ENCODE measurements at places on chromosomes 6 and 20. TPM values are rescaled to one million over a fixed set of nuclear protein-coding genes. Genes with fewer than 3 reads are reported as not detected.
A peak's percentile ranks its signal among the peaks of the same experiment; 100 is the strongest.

GRCh38 chr6:26576929-26577719, 19.6 kb upstream of the ABT1 start:
- no peaks in the 10 kb centered on the region for H3K36me3 ChIP-seq
- no peak overlapping the region for H3K27ac ChIP-seq
- no peak for DNase-seq

DNA sequence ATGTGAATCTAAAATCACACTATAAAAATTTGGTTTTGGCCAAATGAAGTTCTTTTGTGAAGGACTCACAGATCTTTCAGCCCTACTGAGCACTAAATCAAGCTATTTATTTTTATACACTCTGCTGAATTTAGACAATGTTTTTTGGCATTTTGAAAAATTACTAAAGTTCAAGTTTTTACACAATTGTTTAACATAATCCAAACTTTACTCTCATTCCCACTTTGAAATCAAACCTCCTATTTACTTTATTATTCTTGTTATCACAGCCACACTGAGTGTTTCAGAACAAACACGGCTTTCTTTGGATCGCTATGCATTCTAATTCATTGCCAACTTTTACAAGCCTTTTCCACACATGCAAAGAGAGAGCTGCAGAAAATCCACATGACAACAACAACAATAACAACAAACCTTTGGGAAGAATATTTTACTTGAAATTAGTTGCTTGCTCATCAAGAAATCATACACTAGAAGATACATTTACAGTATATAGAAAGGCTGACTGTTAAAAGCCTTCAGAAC, 49.1 kb upstream of the TMEM30A start:
- H3K27ac ChIP-seq, result no peak overlapping the region
- DNase-seq, result no peak
- H3K27me3 ChIP-seq, result no peaks in the 10 kb centered on the region
- H3K4me1 ChIP-seq, result no peaks in the 10 kb centered on the region
- no peaks in the 10 kb centered on the region for H3K36me3 ChIP-seq

- no peak overlapping the region for H3K4me3 ChIP-seq
- no peaks in the 10 kb centered on the region for H3K36me3 ChIP-seq
- no peak overlapping the region for H3K27ac ChIP-seq
- no peaks in the 10 kb centered on the region for H3K4me1 ChIP-seq
Observed at GRCh38 chr6:30041821-30042220, 19.2 kb upstream of the POLR1H start.

The GTSF1L gene
- total RNA-seq, result 0.14 TPM

GRCh38 chr20:13037727-13038126, 29.0 kb downstream of the SPTLC3 start:
- no peaks in the 10 kb centered on the region for H3K27me3 ChIP-seq
- H3K36me3 ChIP-seq, result no peaks in the 10 kb centered on the region
- H3K4me1 ChIP-seq, result no peaks in the 10 kb centered on the region
- no peak overlapping the region for H3K4me3 ChIP-seq
- no peak for DNase-seq

GRCh38 chr6:15484821-15485220, 178.0 kb downstream of the DTNBP1 start:
- H3K4me1 ChIP-seq, result peaks cover 8% of the 10 kb centered on the region
- no peak overlapping the region for H3K4me3 ChIP-seq
- no peaks in the 10 kb centered on the region for H3K27me3 ChIP-seq
- DNase-seq, result no peak
- peaks cover 31% of the 10 kb centered on the region for H3K36me3 ChIP-seq
- H3K27ac ChIP-seq, result no peak overlapping the region

- DNase-seq, result no peak
- no peak overlapping the region for H3K4me3 ChIP-seq
- no peaks in the 10 kb centered on the region for H3K4me1 ChIP-seq
- no peaks in the 10 kb centered on the region for H3K36me3 ChIP-seq
Observed at GRCh38 chr6:56036916-56037600, 161.7 kb upstream of the BMP5 start.

The RNF217 gene
- 3.4 TPM for total RNA-seq

DNA sequence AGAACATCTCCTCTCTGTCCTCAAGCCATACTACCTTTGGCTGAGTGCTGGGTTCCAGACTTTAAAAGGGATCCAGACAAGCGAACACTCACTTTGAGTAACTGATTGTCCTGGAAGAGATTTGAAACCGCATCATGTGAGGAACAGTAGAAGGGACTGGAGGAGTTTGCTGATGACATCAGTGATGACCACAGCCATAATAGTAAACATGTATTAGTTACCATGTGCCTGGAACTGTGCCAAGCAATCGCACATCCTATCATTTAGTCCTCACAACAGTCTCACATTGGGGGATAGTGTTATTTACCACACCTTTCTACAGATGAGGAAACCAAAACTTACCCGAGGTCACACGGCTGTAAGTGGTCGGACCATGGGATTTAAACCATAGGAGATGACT, 39.8 kb downstream of the ARMC2 start:
- DNase-seq, result no peak
- no peaks in the 10 kb centered on the region for H3K27me3 ChIP-seq
- H3K4me1 ChIP-seq, result no peaks in the 10 kb centered on the region
- H3K4me3 ChIP-seq, result no peak overlapping the region
- no peaks in the 10 kb centered on the region for H3K36me3 ChIP-seq

- peak overlapping the region; percentile 68 for H3K27ac ChIP-seq
- peak overlapping the region; percentile 99 for H3K4me3 ChIP-seq
- H3K27me3 ChIP-seq, result no peaks in the 10 kb centered on the region
- H3K4me1 ChIP-seq, result peaks cover 66% of the 10 kb centered on the region
Observed at GRCh38 chr6:41939848-41940758, 1.5 kb downstream of the CCND3 start.

- H3K4me1 ChIP-seq, result peaks cover 20% of the 10 kb centered on the region
- H3K36me3 ChIP-seq, result no peaks in the 10 kb centered on the region
- DNase-seq, result no peak
- H3K27me3 ChIP-seq, result peaks cover 2% of the 10 kb centered on the region
Observed at GRCh38 chr6:36938536-36938935, 16.0 kb upstream of the PI16 start.

The SLC12A5 gene
- total RNA-seq, result 0.90 TPM

DNA sequence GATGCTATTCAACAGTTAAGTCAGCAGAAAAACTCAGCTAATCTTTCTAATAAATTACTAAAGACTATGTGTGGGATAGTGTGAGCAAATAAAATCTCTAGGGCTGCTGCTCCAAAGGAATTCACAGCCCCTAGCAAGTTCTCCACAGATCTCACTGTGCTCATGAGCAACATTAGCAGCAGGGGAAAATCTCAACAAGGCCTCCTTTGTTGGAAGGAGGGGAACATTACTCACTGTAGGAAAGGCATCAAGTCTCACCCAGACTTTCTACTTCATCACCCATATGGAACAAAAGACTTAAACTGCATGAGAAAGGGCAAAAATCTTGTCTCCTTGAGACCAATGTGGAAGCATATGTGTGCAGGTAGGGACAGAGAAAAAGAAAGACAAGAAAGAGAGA, 726.4 kb upstream of the SLC35B3 start:
- no peaks in the 10 kb centered on the region for H3K4me1 ChIP-seq
- DNase-seq, result no peak
- H3K4me3 ChIP-seq, result no peak overlapping the region
- H3K27me3 ChIP-seq, result no peaks in the 10 kb centered on the region
- no peak overlapping the region for H3K27ac ChIP-seq
- no peaks in the 10 kb centered on the region for H3K36me3 ChIP-seq

DNA sequence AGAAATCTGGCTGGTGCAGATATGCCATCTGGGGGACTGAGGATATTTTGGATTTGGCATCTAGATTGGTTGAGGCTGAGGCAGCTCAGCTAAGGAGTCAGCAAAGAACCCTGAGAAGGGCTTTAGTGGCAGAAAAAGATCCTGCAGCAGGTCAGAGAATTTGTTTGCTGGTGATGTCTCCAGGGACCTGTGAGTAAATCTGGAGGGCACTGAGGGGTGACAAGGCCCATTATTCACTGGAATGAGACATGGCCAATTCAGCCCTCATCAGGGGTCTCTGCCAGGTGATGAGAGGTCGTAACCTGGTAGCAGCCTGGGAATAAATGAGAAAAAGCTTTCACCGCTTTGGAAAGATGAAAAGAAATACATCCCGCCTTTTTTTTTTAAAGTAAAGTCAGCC, 118.3 kb upstream of the FBXL4 start:
- H3K4me3 ChIP-seq, result no peak overlapping the region
- H3K27ac ChIP-seq, result no peak overlapping the region
- H3K36me3 ChIP-seq, result no peaks in the 10 kb centered on the region

- no peak overlapping the region for H3K27ac ChIP-seq
- H3K27me3 ChIP-seq, result no peaks in the 10 kb centered on the region
- no peaks in the 10 kb centered on the region for H3K36me3 ChIP-seq
- no peak overlapping the region for H3K4me3 ChIP-seq
- DNase-seq, result no peak
Observed at GRCh38 chr6:167661552-167662044, 165.1 kb upstream of the AFDN start.

- H3K27ac ChIP-seq, result no peak overlapping the region
- H3K4me3 ChIP-seq, result no peak overlapping the region
- H3K36me3 ChIP-seq, result no peaks in the 10 kb centered on the region
- no peaks in the 10 kb centered on the region for H3K27me3 ChIP-seq
- no peak for DNase-seq
Observed at GRCh38 chr6:75445738-75446137, 47.9 kb downstream of the FILIP1 start.

The COL12A1 gene
- total RNA-seq, result 16.3 TPM

The GGTLC1 gene
- total RNA-seq, result not detected

DNA sequence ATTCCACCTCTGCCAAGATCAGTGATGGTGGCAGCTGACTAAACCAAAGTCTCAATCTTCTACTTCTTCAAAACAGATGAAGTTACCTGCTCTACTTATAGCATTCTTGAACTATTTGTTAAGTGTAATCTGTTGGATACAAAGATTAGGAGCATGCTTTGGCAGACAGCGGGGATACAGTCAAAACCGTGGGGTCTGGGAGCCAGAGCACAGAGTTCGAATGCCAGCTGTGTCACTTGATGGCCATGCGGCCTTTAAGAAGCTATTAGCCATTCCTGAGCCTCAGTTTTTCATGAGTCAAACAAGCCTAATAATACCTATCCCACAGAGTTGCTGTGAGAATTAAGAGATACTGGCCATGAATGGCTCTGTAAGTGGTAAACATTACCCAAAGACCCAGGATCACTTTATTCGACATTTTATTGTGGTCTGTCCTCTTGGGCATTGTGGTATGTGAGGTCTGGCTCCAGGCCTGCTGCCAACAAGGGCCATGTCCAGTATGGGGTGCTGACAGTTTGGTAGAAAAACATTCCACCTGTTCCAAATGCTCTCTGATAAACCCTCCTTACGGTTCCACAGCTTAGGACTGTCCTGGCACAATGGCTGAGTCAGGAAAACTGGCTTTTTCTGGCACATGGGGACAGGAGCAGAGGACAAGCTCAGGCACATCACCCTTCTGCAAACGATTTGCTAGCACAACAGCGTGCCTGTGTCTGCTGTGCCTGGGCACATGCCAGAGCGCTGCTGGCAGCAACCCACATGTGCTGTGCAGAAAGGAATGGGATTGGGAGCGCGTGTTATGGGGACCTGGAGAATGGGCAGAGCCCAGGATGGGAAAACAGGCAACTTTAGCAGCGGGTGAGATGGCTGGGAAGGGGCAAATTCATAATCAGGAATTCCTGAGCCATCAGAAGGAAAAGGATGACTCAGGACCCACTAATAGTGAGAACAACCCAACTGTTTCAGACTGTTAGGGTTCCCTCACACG, 15.7 kb upstream of the FAM83C start:
- no peak overlapping the region for H3K4me3 ChIP-seq
- H3K4me1 ChIP-seq, result no peaks in the 10 kb centered on the region
- peaks cover 37% of the 10 kb centered on the region for H3K36me3 ChIP-seq
- peak overlapping the region; percentile 53 for H3K27ac ChIP-seq

DNA sequence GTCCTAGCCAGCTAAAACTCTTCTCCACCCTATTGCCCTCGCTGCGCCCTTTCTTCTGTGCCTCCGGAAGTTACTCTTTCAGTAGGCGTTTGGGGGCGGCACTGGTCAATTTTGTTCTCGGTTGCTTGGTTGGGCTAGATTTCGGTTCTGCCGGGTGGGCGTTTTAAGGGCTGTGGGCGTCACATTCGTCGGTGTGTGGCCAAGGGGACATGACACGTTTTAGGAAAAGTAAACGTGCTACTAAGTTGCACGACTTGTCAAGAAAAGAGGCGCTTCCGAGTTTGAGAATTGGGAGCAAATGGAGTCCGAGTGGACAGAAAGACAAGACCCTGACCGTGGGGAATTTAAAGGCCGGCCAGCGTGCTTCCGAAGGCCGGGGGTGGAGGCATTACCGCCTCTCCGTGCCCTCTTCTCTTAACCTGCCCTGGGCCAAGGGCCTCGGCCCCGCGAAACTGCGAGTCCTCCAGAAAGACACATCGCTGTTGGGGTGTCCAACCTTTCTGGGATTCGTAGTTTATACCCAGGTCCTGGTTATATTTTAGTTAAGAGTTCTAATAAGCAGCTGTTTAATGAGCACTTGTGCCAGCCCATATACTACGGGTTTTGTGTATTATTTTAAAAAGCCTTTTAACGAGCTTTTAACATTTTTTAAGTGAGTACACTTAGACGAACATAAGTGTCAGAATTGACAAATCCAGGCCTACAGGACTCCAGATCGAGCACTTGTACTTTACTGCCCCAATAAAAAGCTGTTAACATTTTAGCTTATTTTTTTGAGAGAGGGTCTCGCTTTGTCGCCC, 664 bp upstream of the BAG6 start:
- no peaks in the 10 kb centered on the region for H3K27me3 ChIP-seq
- peaks cover 25% of the 10 kb centered on the region for H3K4me1 ChIP-seq
- peaks cover 47% of the 10 kb centered on the region for H3K36me3 ChIP-seq

The TPD52L1 gene
- total RNA-seq, result 6.3 TPM

DNA sequence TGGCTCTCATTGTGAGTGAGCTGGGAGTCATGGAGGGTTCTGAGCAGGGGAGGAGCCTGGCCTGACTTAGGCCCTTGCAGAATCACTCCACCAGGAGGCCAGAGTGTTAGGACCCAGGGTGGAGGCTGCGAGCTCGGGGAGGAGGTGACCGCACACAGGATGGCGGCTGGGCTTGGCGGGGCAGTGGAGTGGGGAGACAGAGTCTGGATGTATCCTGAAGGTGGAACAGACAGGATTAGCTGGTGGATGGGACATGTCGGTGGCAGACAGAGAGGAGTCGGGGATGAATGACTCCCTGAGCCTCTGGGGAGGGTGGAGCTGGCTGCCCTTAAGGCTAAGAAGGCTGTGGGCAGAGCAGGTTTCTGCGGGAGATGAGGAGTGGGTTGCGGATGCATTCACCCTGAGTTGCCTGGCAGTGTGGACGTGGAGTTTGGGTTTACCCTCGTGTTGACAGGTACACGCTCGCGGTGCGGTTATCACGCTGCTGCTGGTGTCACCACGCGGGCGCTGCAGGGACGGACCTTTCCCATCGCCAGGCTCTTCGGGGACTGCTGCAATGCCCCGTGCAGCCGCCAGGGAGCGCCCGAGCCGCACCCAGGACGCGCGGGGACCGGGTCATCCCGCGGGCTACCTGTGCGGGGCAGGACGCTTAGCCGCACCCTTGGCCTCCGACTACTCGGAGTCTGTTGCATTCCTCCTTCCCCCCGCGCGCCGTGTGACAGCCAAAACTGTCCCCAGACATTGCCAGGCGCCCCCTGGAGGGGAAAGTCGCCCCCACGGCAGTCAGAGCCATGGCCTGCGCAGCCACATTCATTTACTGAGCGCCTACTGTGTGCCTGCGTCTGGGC, 43.0 kb upstream of the PTGIS start:
- no peak overlapping the region for H3K27ac ChIP-seq
- no peaks in the 10 kb centered on the region for H3K36me3 ChIP-seq
- no peak overlapping the region for H3K4me3 ChIP-seq
- peak; percentile 56 for DNase-seq
- no peaks in the 10 kb centered on the region for H3K4me1 ChIP-seq
